ENCODE measurements at places on chromosomes 3 and 15.

DNA sequence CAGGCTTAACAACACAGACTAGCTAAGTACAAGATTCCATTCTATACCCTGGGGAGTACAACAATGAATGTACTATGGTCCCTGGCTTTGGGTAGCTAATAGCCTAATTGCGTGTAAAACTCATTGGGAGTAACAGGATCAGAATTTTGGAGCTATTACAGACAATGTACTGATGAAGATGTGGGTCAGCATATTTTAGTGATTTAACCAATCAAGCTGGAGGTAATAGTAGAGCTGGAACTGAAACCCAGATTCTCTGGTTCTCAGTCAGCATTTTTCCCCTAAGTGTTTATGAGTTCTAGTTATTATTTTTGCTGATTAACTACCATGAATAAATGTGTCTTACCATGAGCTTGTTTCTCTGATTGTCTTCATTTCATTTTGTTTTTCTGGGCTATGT, 578.7 kb downstream of the NLGN1 start:
- DNase-seq = no peak

DNA sequence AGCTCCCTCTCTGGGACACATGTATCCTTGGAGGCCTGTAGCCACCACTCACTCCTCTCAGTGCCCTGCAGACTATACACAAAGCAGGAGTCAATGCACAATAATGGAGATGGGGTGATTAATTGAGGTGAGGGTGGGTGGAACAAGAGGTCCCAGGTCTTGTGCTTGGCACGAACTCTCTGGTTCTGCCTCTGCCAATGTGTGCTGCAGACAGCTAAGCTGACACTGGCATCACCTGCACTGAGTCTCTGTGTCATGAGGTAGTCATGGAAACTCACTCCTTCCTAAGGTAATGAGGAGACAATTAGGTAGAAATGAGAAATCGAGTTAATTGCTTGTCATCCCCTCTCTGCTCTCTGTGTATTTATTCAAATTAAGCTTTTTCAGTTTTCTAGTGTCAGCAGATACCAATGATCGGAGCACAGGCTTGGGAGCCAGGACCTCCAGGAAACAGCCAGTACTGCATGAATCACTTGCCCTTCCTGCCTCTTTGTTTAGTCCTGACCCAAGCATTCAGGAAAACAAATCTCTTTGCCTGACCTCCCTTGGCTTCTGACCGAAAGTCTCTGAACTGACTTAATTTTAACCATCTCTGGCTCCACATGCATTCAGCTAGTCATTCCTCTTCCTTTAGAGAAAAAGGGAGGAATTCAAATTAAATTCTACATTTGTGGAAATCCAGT, 56.7 kb downstream of the DRD3 start:
- DNase-seq = no peak

- no peak for DNase-seq
Observed at GRCh38 chr3:73041537-73041936, 19.9 kb upstream of the EBLN2 start.

GRCh38 chr3:8893001-8893400, 70.3 kb downstream of the RAD18 start:
- DNase-seq = no peak

DNA sequence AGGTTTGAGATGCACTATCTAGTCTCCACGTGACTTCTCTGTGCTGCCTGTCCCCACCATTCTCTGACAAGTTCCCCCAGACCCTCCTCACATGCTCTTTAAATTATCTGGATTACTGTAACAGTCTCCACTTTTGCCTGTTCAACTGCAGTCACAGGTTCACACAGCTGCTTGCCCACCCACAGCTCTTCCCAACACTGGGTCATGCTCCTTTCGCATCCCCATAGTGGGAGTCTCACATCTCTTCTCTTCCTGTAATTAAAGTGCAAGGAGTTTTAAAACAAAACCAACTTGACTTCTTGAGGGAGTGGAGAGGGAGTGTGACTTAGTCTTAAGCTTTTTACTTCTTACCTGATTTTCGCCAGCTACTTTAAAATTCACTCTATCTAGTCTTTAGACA, 178.8 kb downstream of the PLCL2 start:
- no peak for DNase-seq

- no peak for DNase-seq
Observed at GRCh38 chr3:186299327-186299726, 62.7 kb downstream of the DGKG start.
